Progenitor cell of endocrine pancreas (in vitro differentiated cells): ENCODE measurements at places on chromosomes 11 and 22. TPM values are rescaled to one million over a fixed set of nuclear protein-coding genes. Genes with fewer than 3 reads are reported as not detected.

DNA sequence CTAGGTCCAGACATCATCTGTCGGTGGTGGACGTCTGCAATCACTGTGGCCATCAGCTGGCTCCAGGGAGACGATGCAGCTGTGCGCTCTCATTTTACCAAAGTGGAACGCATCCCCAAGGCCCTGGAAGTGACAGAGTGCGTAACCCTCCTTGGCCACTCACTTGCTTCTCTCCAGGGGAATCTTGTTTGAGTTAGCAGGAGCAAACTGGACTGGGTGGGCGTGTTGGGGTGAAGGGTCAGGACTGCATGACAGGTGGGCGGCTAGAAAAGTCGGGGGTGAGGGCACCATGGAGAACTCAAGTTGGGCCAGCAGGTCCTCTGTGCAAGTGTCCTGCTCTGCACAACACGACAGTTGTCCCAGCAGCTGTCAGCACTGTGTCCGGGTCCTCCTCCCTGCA is 16.2 kb downstream of the SHISA8 start:
- DNase-seq = no peak

GRCh38 chr11:8806974-8807373 is 104.0 kb upstream of the AKIP1 start:
- DNase-seq = no peak

DNA sequence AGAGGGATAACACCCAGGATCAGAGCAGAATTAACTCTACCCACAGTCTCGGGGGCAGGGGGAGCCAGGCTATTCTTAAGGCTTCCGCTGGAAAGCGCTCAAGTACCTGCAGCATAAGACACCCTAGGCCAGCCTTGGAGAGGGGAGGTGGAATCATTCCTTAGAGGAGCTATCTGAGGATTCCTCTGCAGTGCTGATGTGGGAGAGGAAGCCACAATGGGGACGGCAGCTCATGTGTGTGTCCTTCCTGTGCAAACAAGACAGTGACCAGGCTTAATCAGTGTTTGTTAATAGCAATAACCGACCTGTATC is 382.2 kb upstream of the CADM1 start:
- DNase-seq = no peak

- no peak for DNase-seq
Observed at GRCh38 chr22:31683181-31684105, 21.4 kb upstream of the PISD start.

DNA sequence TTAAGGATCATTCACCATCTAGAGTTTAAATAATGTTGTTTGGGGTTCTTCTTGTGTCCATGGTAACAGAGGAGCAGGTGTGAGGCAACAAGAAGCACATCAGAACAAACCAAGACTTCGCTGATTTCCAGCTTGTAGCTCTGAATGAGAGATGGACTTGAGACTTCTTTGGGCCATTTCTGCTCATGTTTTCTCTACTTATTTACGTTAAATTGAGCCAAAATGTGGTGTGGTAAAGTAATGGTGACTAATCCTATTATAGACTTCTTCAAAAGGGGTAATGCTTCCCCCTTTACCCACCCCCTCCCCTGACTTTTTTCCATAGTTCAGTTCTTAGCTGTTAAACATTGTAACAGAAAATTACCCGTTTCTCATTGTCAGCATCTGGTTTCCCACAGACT is 65.2 kb downstream of the CSTPP1 start:
- no peak for DNase-seq

DNA sequence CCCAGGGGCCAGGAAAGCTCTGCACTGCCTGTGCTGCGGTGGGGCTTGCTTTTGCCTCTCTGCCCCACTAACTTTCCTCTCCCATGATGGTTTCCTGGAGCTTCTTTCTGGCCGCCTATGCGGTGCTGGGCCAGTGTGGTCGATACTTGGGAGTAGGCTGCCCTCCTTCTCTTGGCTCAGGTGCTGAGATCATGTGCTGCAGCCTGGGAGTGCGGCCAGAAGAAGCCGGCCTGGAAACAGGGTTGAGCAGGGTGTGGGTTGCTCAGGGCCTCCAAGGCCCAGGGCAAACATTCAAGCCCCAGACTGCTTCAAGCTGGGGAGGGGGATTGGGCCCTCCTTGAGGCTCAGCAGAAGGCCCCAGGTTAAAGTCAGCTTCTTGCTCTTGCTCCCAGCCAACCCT is 125.0 kb downstream of the NTM start:
- no peak for DNase-seq

DNA sequence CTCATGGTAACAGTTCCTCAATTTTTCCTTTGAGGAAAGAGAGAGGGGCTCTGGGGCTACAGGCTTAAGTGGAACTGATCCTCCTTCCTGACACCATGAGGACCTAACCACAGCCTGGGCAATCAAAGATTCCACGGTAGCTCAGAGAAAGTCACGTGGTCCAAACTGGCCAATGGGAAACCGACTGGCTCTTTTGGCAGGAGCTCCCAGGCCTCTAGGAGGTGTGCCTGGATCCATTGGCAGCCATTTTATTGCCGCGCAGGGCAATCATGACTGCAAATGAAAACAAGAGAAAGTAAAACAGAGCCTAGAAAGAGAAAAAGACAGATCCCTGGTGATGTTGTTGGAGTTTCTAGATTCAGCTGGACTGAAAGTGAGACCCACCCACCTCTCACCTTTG is 27.3 kb upstream of the ASPHD2 start:
- no peak for DNase-seq

DNA sequence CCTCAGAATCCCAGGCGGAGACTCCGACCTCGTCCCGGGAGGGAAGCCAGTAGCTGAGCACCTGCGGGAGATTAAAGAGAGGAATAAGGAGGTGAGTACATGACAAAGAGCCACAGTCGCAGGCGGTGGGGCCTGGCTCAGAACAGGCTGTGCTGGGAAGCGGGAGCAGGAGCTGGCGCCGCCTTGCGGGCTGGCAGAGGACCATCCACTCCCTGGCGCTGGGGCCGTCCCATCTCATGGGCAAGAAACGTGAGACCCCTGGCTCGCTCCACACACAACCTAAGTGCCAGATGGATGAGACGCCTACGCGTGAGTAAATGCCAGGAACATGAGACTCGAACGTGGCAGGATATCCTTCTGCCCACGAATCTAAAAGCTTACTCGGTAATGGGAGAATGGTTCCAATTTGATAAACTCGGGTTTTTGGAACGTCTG is 6.3 kb downstream of the CEND1 start:
- DNase-seq = peak; percentile 73

TMEM109 gene
- 45.7 and 48.7 TPM in 2 replicates for total RNA-seq

LIF gene
- 2.3 and 3.6 TPM in 2 replicates for total RNA-seq

C11orf42 gene
- total RNA-seq = not detected in 2 replicates

TMEM191C gene
- total RNA-seq = 4.1 and 5.1 TPM in 2 replicates

ARHGAP8 gene
- total RNA-seq = 100 and 105 TPM in 2 replicates

DDIAS gene
- total RNA-seq = 7.1 and 7.8 TPM in 2 replicates

PNPLA5 gene
- not detected in 2 replicates for total RNA-seq
